ENCODE measurements at places on chromosomes 6 and 20.

- no peak for DNase-seq
Observed at GRCh38 chr6:48280035-48280620, 169.1 kb upstream of the PTCHD4 start.

- no peak for DNase-seq
Observed at GRCh38 chr6:143023695-143024094, 37.0 kb upstream of the AIG1 start.

DNA sequence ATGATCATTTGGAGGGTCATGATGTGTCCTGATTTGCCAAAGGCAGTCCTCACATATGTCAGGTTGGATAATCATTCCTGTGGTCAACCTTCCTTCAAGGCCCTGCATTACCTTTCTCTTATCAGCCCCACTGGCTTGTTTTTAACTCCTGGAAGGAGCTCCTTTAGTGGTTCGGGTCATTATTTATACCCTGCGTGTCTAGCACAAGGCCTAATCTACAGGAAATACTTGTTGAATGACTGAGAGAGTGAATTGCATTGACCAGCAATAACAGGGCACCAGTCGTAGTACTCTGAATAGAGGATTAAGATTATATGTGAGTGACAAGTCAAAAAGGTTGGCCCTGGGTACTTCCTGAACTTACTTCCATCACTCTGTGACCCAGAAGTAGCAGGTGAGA, 4.5 kb downstream of the HIVEP2 start:
- no peak for DNase-seq

DNA sequence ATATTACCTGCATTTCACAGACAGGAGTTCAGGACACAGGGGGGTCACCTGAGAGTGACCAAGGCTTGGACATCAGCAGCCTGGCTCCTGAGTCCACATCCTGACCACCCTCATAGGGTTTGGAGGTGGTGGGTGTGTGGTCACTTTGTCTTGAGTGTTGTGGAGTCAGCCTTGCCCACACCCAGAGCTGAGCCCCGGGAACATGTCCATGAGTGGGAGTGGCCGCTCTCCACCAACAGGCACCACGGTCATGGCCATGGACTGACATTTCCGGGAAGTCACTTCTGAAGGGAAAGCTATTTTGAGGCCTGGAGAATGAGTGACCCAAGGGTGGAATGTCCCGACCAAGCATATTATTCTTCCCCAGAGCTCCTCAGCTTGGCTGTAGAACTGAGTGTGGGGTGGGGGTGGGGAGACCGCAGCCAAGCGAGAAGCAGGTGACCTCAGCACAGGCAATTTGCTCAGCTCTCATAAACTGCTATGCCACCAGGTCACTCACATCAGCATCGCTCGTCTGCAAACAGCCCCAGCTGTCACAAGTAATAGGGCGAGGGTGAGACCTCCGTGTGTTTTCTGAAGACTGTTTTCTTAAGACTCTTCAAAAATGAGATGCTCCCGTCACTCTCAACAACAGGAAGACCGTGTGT, 348.6 kb upstream of the CDH4 start:
- DNase-seq = no peak

DNA sequence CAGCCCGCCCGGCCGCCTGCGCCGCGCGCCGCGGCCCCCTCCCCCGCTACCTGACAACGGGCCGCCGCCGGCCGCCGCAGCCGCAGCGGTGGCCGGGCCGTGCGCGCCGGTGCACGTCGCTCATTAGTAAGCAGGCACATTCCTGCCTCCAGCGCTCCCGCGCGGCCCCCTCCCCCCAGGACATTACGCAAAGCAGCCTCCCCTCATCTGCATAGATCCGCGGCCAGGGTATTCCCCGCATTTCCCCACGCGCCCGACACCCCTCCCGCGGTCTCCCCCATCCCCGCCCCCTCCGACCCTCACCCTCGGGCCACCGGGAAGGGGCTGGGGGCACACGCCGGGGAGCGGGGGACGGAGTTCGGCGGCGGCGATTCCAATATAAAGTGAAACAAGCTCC, at the start of gene HIVEP2:
HIVEP2 (minus strand) TSS at position 128 of the 397 bp plus-strand sequence. CDS start 170,438 bp downstream, outside the sequence.
- DNase-seq = peak; percentile 81

DNA sequence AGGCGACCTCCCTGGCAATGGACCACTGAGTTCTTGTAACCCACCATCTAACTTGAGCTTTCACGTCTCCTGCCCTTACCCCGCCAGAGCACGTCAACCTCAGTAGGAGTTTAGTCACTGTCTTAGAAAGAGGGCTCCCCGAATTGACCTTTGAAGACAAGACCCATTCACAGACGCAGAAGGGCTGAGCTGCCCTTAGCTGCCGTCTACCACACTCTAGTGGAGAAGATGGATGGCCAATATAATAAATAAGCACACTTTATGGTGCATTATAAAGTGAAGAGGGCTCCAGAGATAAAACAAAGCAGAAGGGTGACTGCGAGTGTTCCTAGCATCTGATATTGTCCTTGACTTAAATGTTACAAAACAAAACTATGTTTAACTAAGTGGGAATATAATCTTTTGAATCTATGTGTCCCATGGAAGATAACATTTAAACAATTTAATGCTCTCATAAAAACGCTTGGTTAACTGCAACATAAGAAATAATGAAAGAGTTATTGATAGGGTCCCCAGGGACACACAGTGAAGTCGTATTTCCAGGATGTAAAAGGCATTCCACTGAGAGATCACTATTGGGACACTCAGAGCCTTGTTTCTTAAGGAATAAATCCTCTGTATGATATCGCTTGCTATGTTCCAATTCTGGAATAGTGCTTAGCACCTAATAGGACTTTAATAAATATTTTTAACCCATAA, 261.1 kb downstream of the THBS2 start:
- no peak for DNase-seq

- DNase-seq = no peak
Observed at GRCh38 chr6:165662041-165662748, 846 bp downstream of the PDE10A start.

GRCh38 chr6:100137759-100138158, 143.7 kb upstream of the MCHR2 start:
- DNase-seq = no peak

- no peak for DNase-seq
Observed at GRCh38 chr6:166127624-166128472, 39.8 kb downstream of the TBXT start.

GRCh38 chr20:8805737-8806442, 263.0 kb upstream of the PLCB4 start:
- DNase-seq = no peak

All from activated T-helper 1 cell treated with anti-CD3 and anti-CD28 coated beads, Interleukin-2, amount 50 U/mL, for 16 hours (primary cell).